Suprapubic skin (tissue), 4 donors: ENCODE measurements at places on chromosomes 1 and 21.

DNA sequence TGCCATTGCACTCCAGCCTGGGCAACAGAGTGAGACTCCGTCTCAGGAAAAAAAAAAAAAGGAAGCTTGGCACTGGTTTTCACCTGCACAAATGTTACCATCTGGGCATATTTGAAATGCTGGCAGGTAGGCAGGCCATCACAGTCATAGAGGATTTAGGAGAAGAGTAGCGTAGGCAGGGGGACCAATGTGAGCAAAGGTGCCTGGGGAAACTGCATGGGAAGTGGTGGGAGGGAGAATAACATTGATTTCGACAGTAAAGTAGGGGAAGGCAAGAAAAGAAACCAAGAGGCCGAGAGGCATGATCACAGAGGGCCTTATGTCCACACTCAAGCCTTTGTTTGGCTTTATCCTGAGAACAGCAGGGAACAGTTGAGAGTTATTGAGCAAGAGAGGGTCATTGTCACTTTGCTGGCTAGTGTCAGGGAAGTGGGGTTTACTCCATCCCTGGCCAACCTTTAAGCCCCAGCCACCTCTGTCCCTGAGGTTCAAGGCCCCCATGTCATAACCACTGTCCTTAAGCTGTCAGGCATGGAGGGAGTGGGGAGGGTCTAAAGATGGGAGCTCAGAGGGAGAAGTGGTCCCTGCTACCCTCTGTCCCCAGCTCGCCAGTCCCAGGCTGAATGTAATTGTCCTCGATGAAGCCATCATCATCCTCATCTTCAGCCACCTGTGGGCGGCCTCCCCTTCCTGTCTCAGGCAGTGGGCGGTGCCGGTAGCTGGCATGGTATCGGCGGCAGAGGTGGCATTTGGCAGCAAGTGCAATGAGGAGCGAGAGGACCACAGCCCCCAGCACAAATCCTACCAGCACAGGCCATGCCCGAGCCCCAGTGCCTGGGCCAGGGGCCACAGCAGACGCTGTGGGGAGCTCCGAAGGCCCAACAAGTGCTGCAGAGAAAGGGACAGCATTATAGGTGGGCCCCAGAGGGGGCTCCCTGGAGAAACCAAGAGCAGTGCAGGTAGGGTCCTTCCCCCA is 2.9 kb downstream of the C1orf210 start:
- DNase-seq = no peak

GRCh38 chr1:21670059-21670881 is 1.1 kb upstream of the RAP1GAP start:
- no peak for DNase-seq

DNA sequence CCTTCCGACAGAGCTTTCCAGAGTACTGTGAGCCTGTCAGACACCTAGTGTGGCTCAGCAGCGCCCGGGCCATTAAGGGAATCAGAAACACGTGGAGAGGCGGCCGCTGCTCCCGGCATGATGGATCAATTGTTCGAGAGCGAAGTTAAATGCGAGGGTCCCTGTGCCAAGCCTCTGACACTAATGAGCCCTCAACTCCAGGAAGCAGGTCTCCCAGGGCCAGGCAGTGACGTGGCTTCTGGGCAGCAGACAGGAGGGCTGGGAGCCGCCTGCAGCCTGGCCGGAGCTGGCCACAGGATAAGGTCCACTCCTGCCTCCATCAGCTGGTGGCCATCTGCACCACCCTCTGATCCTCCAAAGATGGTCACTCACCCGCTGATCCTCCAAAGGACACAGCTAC is 67.5 kb upstream of the CLDN14 start:
- no peak for DNase-seq

- no peak for DNase-seq
These were observed 39.6 kb downstream of the GREM2 start for GRCh38 chr1:240572328-240572727.

DNA sequence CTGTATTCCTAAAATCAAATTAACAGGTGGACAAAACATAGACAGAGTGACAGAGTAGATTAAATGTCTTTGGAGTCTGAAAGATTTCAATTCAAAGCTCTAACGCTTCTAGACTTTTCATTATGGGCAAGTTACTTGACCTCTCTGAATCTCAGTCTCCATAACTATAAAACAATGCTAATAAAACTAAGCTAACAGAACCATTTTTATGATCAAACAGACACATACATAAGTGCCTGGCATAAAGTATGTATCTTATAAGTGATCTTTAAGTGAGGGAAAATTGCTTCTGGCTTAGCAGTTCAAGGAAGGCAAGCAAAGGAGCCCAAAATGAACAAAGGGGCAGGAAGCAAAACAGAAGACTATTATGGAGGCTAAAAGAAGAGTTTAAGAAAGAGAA is 216.8 kb upstream of the TNR start:
- DNase-seq = no peak

GRCh38 chr1:40796939-40797667 is 13.5 kb downstream of the KCNQ4 start:
- DNase-seq = no peak

DNA sequence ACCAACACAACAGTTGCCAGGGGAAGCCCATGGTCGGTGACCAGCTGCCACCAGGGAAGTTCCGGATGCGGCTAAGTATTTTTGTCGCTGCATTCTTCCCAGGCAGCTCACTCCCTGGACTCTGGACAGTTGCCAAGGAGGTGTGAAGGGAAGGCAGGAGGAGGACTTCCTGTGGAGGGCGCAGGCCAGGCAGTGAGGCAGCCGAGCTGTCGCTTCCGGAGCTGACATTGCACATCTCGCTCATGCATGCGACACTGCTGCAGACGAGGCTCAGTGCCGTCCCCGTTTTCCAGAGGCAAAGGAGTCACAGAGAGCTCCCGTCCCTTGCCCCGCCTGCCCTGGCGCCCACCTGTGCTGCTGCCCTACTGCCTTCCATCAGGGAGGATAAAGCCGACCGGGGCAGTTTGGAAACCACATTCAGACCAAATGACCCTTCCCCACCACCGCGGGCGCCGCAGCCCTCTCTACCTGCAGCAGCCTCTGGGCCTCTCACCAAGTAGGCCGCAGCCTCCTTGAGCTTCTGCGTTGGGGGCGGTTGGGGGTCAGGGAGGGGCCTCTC is 81.4 kb downstream of the NENF start:
- no peak for DNase-seq

DNA sequence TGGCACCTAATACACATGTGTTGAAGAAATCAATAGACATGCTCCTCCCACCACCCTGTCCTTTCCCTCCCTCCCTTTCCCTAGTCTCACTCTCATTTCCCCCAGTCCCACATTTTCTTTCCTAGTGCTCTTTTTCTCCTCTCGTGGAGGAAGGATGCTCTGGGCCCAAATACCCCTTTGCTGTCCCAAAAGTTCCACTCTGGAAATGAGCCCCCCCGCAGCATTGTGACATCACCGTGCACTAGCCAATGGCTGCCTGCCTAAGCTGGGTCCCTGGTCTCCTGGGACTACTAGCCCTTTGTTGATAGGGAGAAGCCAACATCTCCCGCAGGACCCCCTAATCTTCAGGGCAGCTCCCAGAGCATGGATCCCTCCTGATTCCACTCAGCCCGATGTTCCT is at the start of gene UBL4B:
TSS of gene UBL4B (plus strand) at position 301 of the 400 bp plus-strand sequence. CDS start at position 393, 92 bp downstream.
- DNase-seq = no peak

DNA sequence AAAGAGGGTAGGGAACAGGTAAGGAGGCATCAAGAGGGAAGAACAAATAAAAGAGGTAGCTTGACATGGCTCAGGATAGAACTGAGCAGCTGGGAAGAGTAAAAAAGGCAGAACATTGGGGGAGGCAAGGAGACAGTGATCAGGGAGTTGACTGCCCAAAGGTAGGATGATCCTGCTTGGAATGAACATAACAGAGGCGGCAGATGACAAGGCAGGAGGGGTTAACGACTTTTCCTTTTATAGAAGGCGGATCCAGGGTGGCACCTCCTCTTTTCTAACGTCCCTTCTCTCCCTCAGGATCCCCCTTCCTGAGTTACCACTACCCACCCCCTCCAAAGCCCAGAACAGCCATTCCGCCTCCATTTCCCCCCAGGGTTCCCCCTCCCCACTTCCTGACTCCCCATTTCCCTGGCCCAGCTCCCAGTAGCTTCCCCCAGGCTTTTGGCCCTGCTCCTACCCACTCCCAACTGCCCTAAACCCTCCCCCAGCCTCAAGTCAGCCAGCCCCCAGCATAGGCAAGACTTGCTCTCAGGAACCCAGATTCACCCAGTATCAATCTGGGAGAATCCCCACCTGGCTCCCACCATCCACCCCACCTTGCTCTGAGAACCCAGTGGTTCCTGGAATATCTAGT is 769 bp upstream of the ADAMTS4 start:
- DNase-seq = no peak

GRCh38 chr1:60224523-60224922 is 151.0 kb upstream of the C1orf87 start:
- no peak for DNase-seq

DNA sequence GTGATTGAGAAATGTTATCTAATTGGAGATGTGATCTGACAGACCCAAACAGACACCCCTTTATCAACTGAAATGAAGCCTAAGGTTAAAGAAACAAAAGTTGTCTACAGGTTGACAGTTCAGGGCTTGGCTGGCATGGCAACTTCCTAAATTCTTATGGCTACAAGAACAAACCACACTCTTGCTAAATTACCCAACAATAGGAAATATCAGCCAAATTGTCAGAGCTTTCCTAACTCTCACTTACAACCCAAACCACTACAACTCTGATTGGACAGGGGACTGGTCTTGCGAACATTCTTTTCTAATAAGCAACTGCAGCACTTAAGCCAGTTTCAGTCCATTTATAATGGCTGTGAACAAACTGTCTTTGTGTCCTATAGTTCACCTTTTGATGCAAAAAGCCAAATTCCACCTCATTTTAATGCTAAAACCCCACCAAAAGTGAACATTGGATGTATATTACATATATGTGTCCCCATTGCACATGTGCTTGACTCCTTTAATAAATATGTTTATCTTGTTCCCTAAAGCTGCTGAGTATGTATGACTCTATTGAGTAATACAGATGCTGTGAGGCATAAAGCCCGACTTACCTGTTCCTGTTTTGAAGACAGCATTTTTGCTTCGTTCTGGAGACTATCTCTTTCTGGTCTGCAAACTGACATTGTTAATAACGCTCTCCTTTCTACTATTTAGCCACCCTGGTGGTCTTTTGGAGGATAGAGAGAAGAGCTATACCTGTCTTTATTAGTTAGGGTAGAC is 101.3 kb upstream of the HMCN1 start:
- no peak for DNase-seq

GRCh38 chr1:24111996-24112779 is at the start of gene MYOM3:
Gene MYOM3, minus strand, starts transcription at chr1:24112135. Its CDS starts 3,499 bp downstream, at chr1:24108636.
- DNase-seq = no peak

- DNase-seq = no peak
These were observed 1.7 kb upstream of the MIB2 start for GRCh38 chr1:1613509-1614082.

- no peak for DNase-seq
These were observed 135.9 kb downstream of the FGGY start for GRCh38 chr1:59432531-59433439.

GRCh38 chr21:18989953-18990495 is 586.4 kb upstream of the TMPRSS15 start:
- DNase-seq = no peak
